Trophoblast cell (in vitro differentiated cells and primary cell): ENCODE measurements at places on chromosomes 1 and 21.
A peak's percentile ranks its signal among the peaks of the same experiment; 100 is the strongest.

DNA sequence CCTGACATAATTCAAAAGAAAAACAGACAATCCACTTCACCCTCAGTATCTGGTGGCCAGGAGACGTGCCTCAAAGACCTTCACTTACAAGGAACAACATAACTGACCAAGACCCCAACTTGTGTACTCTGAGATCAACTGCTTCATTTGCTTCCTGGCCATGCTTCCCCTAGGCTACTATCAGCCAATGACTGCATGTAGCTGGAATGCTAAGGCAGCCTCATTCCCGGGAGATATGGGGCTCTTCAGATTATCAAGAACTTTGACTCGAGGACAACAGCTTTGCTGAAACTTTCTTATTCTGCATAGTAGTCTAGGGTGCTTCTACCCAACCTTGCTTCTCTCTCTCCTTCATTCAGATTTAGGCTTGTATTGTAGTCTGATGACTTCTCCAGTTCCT is 11.7 kb upstream of the UCK2 start:
- DNase-seq = peak; percentile 23
- H3K27me3 ChIP-seq = no peaks in the 10 kb centered on the region
- no peaks in the 10 kb centered on the region for H3K36me3 ChIP-seq
- no peak overlapping the region for H3K4me3 ChIP-seq
- no peak overlapping the region for H3K27ac ChIP-seq
- peaks cover 4% of the 10 kb centered on the region for H3K4me1 ChIP-seq

- no peaks in the 10 kb centered on the region for H3K36me3 ChIP-seq
- no peaks in the 10 kb centered on the region for H3K27me3 ChIP-seq
- no peak overlapping the region for H3K27ac ChIP-seq
- H3K4me1 ChIP-seq = peaks cover 5% of the 10 kb centered on the region
- no peak for DNase-seq
Observed at GRCh38 chr1:27650171-27650538, 15.2 kb upstream of the FGR start.

GRCh38 chr21:15421947-15422346 is 307.8 kb upstream of the USP25 start:
- H3K27ac ChIP-seq = peak overlapping the region; percentile 87
- H3K4me3 ChIP-seq = no peak overlapping the region
- no peaks in the 10 kb centered on the region for H3K27me3 ChIP-seq
- peaks cover 10% of the 10 kb centered on the region for H3K4me1 ChIP-seq

- no peak overlapping the region for H3K4me3 ChIP-seq
- H3K27ac ChIP-seq = peak overlapping the region; percentile 30
- peak; percentile 70 for DNase-seq
- H3K36me3 ChIP-seq = no peaks in the 10 kb centered on the region
- no peaks in the 10 kb centered on the region for H3K27me3 ChIP-seq
Observed at GRCh38 chr1:92820024-92820423, 11.8 kb upstream of the RPL5 start.

DNA sequence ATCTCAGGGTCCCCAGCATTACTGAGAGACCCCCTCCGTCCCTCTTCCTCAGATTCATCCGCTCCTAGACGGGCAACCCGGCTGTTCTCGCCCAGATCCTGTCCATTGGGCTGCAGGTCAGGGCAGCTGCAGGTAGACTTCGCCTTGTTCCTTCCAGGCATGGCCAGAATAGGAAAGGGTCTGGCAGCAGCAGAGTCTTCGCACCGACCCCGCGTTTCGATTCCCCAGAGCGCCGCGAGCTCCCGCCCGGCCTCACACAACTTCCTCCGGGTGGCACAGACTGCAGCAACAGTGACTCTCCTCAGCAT is 265 bp downstream of the NRDC start:
- peaks cover 7% of the 10 kb centered on the region for H3K4me1 ChIP-seq
- no peaks in the 10 kb centered on the region for H3K27me3 ChIP-seq
- peaks cover 4% of the 10 kb centered on the region for H3K36me3 ChIP-seq
- H3K27ac ChIP-seq = peak overlapping the region; percentile 88
- H3K4me3 ChIP-seq = peak overlapping the region; percentile 81
- no peak for DNase-seq

- peak; percentile 37 for DNase-seq
- no peak overlapping the region for H3K27ac ChIP-seq
- H3K27me3 ChIP-seq = no peaks in the 10 kb centered on the region
- H3K4me3 ChIP-seq = no peak overlapping the region
- no peaks in the 10 kb centered on the region for H3K36me3 ChIP-seq
Observed at GRCh38 chr1:175499595-175500382, 243.6 kb downstream of the TNR start.

DNA sequence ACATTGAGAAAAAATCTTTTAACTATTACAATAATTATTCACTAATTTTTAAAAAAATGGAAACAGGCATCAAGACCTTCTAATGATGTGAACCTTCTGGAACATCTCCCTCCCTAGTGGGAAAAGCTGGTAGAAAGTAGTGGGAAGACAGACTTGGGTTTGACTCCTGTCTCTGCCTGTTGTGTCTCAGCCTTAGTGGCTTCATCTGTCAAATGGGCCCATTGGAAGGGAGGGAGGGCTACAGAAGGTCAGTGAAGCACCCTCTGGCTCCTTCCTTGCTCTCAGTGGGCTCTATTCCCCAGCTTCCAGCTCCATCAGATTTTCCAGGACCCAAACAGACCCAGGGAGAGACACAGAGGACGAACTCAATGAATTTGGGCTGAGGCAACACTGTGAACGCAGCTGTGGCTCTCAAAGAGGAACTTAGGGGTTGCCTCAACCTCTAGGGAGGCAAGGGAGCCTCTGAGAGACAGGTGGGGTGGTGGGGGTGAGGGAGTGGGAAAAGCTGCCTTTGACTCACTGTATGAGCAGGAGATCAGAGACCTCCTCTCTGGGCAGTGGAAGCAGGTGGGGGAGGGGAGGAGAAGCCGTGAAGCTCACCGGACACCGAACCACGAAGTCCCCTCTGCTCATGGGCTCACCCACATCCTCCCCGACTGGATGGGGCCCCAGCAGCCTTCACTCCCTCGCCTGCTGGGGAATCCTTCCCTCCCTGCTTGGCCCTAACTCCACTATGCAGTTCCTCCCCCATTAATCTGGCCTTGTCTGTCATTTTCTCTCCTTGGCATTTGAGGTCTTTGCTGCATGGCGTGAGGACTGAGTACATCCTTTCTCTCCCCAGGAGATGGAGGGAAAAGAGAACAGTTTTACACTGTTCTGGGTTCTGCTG is 4.5 kb downstream of the CNR2 start:
- H3K27me3 ChIP-seq = peaks cover 3% of the 10 kb centered on the region
- H3K36me3 ChIP-seq = no peaks in the 10 kb centered on the region
- no peak overlapping the region for H3K27ac ChIP-seq

DNA sequence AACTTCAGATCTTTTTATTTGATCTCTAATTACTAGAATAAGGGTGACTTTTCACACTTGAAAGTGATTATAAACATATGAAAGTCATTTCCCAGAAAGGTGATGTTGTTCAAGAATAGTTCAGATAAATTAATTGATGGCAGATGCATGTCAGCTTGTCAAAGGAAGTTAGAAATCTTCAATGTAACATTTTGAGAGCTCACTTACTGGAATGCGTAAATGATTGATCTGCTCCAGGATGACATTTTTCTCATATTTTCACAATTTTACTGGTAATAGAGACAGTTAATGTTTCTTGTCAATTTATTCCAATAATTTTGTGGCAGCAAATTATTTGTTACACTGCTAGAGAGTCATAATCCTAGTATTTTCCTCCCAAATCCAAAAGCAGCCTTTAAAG is 424.2 kb downstream of the PLA2G4A start:
- H3K36me3 ChIP-seq = no peaks in the 10 kb centered on the region
- no peak overlapping the region for H3K4me3 ChIP-seq
- H3K27ac ChIP-seq = no peak overlapping the region
- H3K27me3 ChIP-seq = no peaks in the 10 kb centered on the region
- no peaks in the 10 kb centered on the region for H3K4me1 ChIP-seq

GRCh38 chr1:18415448-18416027 is 65.2 kb upstream of the KLHDC7A start:
- H3K36me3 ChIP-seq = peaks cover 7% of the 10 kb centered on the region
- DNase-seq = no peak
- no peaks in the 10 kb centered on the region for H3K27me3 ChIP-seq
- no peak overlapping the region for H3K27ac ChIP-seq
- H3K4me3 ChIP-seq = no peak overlapping the region

DNA sequence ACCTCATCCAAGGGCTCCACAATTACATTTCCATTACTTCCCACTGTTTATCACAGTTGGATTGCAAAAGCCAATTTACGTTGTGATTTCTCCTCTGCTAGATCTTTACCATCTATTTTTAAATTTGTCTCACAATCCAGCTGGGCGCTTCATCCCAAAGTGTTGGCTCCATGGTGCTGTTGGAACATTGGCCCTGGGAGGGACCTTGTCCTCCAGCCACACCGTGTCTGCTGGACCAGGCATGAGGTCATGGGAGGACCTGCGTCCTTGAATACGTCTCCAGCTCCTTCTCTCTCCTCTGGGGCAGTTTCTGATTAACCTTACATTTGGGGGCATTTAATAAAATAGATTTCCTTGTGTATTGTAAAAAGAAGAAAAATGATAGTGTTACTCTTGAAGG is 125.4 kb downstream of the KCNJ6 start:
- no peaks in the 10 kb centered on the region for H3K36me3 ChIP-seq
- H3K27me3 ChIP-seq = no peaks in the 10 kb centered on the region
- no peak for DNase-seq
- H3K4me1 ChIP-seq = no peaks in the 10 kb centered on the region

DNA sequence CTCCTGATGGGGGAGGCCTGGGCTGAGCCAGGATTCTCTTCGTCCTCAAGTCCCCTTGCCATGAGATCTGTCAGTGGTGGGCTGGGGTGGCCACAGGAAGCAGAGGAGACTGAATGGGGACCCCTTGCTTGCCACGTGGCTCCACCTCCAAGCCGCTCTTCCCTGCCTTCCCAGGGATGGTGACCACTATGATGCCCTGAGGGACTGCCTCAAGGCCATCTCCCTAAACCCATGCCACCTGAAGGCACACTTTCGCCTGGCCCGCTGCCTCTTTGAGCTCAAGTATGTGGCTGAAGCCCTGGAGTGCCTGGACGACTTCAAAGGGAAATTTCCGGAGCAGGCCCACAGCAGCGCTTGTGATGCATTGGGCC is 20.9 kb upstream of the TMEM222 start:
- no peak overlapping the region for H3K27ac ChIP-seq
- H3K4me1 ChIP-seq = peaks cover 24% of the 10 kb centered on the region
- H3K36me3 ChIP-seq = peaks cover 8% of the 10 kb centered on the region
- DNase-seq = peak; percentile 34

DNA sequence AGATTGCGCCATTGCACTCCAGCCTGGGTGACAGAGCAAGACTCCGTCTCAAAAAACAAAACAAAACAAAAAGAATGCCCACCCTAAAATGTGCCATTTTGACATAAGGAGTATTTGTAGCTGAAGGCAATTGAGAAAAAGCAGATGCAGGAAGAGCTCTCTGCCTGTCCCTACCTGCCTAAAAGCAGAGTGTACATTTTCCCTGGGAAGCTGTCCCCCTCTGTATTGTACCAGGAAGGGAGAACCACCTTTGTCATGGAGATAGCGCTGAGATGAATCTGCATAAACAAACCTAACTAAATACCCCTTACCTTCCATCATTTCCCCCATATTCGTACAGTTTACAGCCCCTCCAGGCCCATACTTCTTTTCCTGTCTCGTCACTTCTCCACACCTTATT is 94.4 kb upstream of the SLC45A1 start:
- no peak overlapping the region for H3K4me3 ChIP-seq
- H3K36me3 ChIP-seq = no peaks in the 10 kb centered on the region
- peak overlapping the region; percentile 45 for H3K27ac ChIP-seq
- H3K4me1 ChIP-seq = peaks cover 24% of the 10 kb centered on the region
- no peak for DNase-seq

DNA sequence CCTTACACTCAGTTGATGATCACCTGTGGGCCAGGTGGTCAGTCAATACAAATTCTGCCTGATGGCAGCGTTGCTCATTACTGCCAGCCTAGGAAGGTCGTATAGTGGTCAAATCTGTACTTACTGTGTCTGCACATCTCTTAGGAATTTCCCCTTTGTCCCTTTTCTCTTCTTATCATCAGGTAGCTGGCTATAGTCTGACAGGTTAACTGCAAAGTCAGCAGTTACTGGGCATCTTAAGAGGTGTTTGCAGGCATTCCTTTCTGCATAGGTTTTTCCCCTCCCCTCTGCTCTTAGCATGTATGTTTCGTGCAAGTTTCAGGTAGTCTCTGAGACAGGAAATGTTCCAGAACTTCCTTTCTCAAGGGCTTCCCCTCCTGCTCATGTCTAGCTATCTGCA is 298.7 kb downstream of the LRRIQ3 start:
- DNase-seq = no peak
- no peak overlapping the region for H3K4me3 ChIP-seq
- peak overlapping the region; percentile 67 for H3K27ac ChIP-seq
- H3K27me3 ChIP-seq = no peaks in the 10 kb centered on the region
- no peaks in the 10 kb centered on the region for H3K36me3 ChIP-seq

DNA sequence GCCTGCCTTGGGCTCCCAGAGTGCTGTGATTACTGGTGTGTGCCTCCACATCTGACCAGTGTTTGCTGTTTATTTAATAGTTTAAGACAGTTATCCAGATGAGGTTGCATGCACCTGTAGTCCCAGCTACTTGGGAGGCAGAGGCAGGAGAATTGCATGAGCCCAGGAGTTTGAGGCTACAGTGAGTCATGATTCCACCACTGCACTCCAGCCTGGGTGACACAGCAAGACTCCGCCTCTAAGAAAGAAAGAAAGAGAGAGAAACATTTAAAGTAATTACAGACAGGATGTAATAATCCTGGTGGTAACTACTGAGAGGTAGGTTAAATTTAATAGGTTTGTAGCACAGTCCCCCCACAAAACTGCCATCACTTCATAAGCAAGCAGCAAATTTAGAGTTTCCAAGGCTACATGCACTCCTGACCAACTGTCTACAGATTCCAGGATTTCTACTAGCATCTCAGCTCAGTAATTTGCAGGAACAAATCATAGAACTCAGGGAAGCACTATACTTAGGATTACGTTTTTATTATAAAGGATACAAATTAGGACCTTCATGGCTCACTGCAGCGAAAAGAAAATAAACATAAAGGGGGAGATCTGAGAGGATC is 89.6 kb downstream of the PKN2 start:
- no peaks in the 10 kb centered on the region for H3K27me3 ChIP-seq
- H3K4me3 ChIP-seq = no peak overlapping the region
- DNase-seq = peak; percentile 28
- H3K36me3 ChIP-seq = no peaks in the 10 kb centered on the region
- H3K27ac ChIP-seq = peak overlapping the region; percentile 96
- H3K4me1 ChIP-seq = peaks cover 13% of the 10 kb centered on the region

DNA sequence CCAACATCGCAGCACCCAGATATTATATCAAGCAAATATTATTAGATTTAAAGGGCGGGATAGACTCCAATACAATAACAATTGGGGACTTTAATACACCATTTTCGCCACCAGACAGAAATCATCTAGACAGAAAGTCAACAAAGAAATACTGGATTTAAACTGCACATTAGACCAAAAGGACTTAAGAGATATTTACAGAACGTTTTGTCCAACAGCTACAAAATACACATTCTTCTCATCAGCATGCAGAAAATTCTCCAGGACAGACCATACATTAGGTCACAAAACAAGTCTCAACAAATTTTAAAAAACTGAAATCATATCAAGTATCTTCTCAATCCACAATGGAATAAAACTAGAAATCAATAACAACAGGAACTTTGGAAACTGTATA is 121.2 kb downstream of the ACBD6 start:
- H3K4me3 ChIP-seq = no peak overlapping the region
- H3K27ac ChIP-seq = no peak overlapping the region
- no peaks in the 10 kb centered on the region for H3K36me3 ChIP-seq
